ENCODE measurements at places on chromosomes 1 and 21.
A peak's percentile ranks its signal among the peaks of the same experiment; 100 is the strongest.

DNA sequence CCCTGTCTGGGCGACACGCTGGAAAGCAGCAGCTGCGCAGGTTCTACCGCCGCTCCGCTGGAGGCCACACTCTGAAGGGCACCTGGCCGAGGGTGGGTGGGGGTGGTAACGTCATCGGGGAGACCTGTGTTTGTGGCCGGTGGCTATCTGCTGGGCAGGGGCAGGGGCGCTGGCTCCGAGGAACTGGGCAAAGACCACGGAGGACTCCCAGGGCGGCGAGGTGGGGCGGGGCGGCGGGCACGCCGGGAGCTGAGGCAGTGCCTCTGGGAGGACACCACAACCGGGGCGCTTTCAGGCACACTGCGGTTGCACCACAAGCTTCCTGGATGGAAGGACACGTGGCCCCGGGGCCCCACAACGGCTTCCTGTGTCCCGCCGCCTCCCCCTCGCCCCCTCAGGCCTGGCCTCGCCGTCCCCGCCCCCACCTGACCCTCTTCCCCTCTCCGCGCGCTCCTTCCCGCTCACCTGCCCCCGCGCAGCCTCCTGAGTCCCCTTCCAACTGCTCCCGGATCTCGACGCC is 3.3 kb upstream of the DENND2D start:
- DNase-seq = peak; percentile 94

- no peak for DNase-seq
These were observed 35.3 kb downstream of the KCNA2 start for GRCh38 chr1:110570901-110571300.

DNA sequence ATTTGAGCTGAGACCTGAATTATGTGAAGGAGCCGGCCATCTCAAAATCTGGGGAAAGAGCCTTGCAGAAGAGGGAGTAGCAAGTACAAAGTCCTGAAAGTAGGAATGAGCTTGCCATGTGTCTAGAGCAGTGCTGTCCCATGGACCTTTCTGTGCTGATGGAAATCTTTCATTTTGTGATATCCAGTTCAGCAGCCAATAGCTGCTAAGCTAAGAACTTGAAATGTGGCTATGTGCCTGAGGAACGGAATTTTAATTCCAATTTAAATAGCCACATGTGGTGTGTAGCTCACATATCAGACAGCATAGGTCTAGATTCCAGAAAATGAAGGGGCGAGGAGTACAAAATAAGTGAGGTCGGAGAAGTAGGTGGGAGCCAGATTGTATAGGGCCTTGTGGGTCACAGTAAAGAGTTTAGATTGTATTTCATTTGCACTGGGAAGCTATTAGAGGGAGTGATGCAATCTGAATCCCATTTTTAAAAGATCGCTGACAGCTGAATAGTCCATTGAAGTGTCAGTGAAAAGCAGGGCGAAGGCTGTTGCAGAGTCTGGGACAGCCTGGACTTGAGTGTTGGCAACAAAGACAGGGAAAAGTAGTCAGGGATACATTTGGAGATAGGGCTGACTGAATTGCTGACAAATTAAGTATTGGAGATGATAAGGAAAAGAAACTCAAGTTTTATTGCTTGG is 80.3 kb downstream of the TMEM200B start:
- DNase-seq = no peak

DNA sequence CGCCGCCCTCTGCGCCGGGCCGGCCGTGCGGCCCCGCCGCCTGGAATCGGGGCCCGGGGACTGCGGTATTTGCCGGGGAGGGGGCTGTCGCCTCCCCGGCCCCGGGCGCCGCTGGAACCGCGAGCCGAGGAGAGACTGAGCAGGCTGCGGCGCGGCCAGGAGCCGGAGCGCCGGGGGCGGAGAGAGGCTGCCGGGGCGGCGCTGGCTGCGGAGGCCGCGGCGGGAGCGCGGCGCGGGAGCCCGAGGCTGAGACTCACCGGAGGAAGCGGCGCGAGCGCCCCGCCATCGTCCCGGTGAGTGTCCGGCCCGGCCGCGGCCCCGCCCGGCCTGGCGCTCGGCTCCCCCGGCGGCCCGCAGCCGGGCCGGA is 746 bp downstream of the DYRK1A start:
- no peak for DNase-seq

All from activated naive CD4-positive, alpha-beta T cell treated with anti-CD3 and anti-CD28 coated beads, Interleukin-2, amount 10 ng/mL, durations not matched to agents 7 days and 5 days (primary cell).